ENCODE measurements at places on chromosomes 6 and 20. TPM values are rescaled to one million over a fixed set of nuclear protein-coding genes. Genes with fewer than 3 reads are reported as not detected.

Gene PTPRK
- 209 TPM for total RNA-seq

Gene ADGRB3
- total RNA-seq, result 2.0 TPM

Gene SNAI1
- total RNA-seq, result 3.2 TPM

Gene CENPB
- 109 TPM for total RNA-seq

Gene RHAG
- 0.52 TPM for total RNA-seq

Gene ENPP5
- total RNA-seq, result 21.5 TPM

Gene SOBP
- 11.0 TPM for total RNA-seq

Gene SALL4
- 0.20 TPM for total RNA-seq
